ENCODE measurements at places on chromosomes 4 and X. TPM values are rescaled to one million over a fixed set of nuclear protein-coding genes. Genes with fewer than 3 reads are reported as not detected.
A peak's percentile ranks its signal among the peaks of the same experiment; 100 is the strongest.

The GABRG1 gene
- not detected for total RNA-seq

The DCAF4L1 gene
- total RNA-seq: 0.31 TPM

The FAM9C gene
- not detected for total RNA-seq

The ARHGAP4 gene
- total RNA-seq: 133 TPM

The ERAS gene
- total RNA-seq: not detected

GRCh38 chrX:48813644-48814043 is 11.8 kb downstream of the HDAC6 start:
- H3K27me3 ChIP-seq: no peaks in the 10 kb centered on the region
- no peaks in the 10 kb centered on the region for H3K36me3 ChIP-seq
- no peak for DNase-seq
- H3K4me3 ChIP-seq: no peak overlapping the region
- H3K4me1 ChIP-seq: no peaks in the 10 kb centered on the region
- H3K27ac ChIP-seq: no peak overlapping the region

- DNase-seq: peak; percentile 15
- no peaks in the 10 kb centered on the region for H3K36me3 ChIP-seq
- no peak overlapping the region for H3K4me3 ChIP-seq
- H3K27ac ChIP-seq: no peak overlapping the region
- H3K27me3 ChIP-seq: no peaks in the 10 kb centered on the region
These were observed 377.6 kb upstream of the GATB start for GRCh38 chr4:152138451-152138850.

DNA sequence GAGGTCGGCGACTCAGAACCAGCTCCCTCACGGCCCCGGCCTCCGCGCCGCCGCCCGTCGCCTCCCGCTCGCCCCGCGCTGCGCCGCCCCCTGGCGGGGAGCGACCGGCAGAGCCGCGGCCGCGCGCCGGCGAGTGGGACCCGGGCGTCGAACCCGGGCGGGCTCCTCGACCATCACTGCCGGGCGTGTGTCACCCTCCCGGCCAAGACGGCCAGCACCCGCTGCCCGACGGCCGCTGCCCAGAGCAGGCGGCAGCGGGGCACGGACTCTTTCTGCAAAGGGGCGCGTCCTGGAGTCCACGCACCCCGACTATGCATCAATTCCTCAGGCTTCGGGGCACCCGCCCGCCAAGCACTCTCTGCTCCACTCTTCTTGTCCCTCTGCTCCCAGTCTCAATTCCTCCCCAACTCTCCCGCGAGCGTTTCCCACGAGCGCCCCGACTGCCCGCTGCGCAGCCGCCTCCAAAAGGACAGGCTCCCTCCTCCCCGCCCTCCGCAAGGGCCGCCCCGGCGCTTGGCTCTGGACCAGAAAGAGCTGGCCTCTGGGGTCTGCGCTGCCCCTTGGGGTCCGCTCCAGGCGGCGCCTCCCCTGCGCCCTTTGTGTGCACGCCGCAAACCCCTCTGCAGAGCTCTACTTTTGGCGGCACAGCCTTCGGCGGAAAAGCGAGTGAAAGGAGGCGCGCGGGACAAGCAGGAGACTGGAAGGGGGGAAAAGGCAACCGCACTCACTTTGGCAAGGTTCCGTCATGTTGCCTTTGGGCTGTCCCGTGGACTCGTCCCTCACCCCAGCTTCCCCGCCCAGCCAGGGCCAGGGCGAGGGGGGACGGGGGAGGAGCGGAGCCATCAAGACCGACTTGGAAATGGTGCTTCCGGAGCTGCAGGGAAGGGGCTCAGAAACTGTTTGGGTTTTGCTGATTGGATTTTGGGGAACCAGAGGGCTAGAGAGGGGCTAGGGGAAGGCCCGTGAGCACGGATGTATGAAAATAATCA is 1.0 kb downstream of the PDE5A start:
- no peak overlapping the region for H3K27ac ChIP-seq
- peak; percentile 52 for DNase-seq
- H3K4me3 ChIP-seq: peak overlapping the region; percentile 81
- H3K27me3 ChIP-seq: no peaks in the 10 kb centered on the region
- no peaks in the 10 kb centered on the region for H3K36me3 ChIP-seq

DNA sequence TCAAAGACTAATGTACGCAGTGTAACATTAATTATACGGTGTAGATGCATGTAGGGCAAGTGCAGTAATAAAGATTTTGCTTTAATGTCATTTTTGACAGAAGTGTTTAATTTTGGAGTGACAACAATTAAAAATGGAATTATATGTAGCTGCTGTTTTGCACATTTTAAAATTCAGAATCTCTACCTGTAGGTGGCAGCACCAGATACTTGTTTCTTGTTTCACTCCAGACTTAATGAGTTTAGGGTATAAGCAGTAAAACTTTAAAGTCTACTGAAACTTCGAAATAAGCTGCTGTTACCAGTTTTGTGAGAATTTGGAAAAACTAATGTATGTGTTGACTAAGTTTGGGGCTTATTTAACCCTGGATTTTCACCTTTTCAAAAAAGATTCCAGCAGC is 144.9 kb downstream of the POLA1 start:
- H3K27ac ChIP-seq: no peak overlapping the region
- no peak overlapping the region for H3K4me3 ChIP-seq
- no peaks in the 10 kb centered on the region for H3K36me3 ChIP-seq
- H3K4me1 ChIP-seq: no peaks in the 10 kb centered on the region

DNA sequence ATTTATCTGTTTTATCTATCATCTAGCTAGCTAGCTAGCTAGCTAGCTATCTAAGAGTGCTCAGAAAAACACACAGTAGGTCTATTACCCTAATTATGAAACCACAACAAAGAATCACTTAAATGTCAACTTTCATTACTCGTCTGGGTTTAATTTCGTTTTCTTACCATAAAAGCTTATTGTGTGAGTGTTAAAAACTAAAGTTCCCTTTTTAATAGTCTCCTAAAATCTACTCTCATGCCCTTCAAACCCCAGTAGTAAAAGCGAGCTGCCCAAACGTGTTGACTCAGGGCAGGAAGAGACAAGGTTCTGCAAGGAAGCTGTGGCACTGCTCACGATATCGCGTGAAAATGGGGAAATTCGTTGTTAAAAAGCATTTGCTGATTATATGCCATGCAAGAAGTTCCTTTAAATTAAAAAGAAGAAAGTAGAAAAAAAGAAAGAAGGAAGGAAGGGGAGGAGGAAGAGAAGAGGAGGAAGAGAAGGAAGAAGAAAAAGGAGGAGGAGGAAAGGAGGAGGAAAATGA is 595 bp downstream of the MBNL3 start:
- H3K27me3 ChIP-seq: no peaks in the 10 kb centered on the region
- peak; percentile 21 for DNase-seq
- peak overlapping the region; percentile 60 for H3K4me3 ChIP-seq

- no peak overlapping the region for H3K27ac ChIP-seq
- H3K27me3 ChIP-seq: no peaks in the 10 kb centered on the region
- no peaks in the 10 kb centered on the region for H3K4me1 ChIP-seq
- H3K36me3 ChIP-seq: no peaks in the 10 kb centered on the region
- no peak overlapping the region for H3K4me3 ChIP-seq
These were observed 1037.4 kb upstream of the PABPC4L start for GRCh38 chr4:135238940-135239339.

DNA sequence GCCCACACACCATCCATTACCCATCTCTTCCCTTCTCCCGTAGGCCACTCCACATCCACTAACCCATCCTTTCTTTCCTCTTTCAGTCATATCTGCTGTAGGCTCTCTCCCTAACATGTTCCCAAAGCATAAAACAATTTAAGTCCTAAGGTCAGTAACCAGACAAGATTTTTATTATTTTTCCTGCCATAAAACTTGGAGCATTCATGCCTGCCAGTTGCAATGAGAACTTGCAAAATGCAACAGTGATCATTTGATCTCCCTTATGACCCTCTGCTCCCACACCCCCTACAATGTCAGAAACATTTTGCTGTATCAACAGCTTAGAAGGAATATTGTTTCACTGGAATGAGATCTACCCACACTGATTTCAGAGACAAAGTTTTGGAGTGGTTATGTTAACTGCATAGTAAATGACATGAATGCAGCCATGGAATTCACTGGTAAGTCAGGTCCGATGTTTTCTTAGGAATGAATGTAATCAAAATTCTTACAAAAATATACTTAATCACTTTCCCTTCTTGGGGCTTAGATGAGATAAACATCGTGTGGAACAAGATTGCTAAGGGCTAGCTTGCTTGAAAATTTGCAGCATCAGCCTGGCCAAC is 5.7 kb downstream of the NIPAL1 start:
- H3K4me3 ChIP-seq: no peak overlapping the region
- no peaks in the 10 kb centered on the region for H3K27me3 ChIP-seq
- no peaks in the 10 kb centered on the region for H3K36me3 ChIP-seq
- no peak overlapping the region for H3K27ac ChIP-seq

- no peaks in the 10 kb centered on the region for H3K36me3 ChIP-seq
- H3K27ac ChIP-seq: no peak overlapping the region
- H3K4me3 ChIP-seq: no peak overlapping the region
- no peaks in the 10 kb centered on the region for H3K27me3 ChIP-seq
- H3K4me1 ChIP-seq: no peaks in the 10 kb centered on the region
These were observed 82.7 kb upstream of the GPM6B start for GRCh38 chrX:13899607-13900006.

DNA sequence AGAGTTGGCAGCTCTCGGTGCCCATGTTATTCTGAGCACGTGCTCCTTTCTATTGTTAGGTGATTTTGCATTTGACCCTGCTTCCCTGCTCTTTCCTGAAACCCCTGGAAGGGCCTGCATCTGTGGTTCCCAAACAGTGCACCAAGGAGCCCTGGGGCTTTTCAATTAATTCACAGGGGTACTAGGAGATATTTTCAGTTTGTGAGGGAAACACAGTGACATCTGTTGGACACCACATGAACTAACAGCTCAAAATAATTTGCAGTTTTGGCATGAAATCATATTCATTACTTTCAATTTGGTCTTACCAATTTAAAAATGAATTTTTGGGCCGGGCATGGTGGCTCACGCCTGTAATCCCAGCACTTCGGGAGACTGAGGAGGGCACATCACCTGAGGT is 156.6 kb downstream of the GATB start:
- no peaks in the 10 kb centered on the region for H3K4me1 ChIP-seq
- no peaks in the 10 kb centered on the region for H3K36me3 ChIP-seq
- H3K27ac ChIP-seq: no peak overlapping the region

GRCh38 chr4:153207567-153207966 is 3.3 kb downstream of the TRIM2 start:
- H3K36me3 ChIP-seq: no peaks in the 10 kb centered on the region
- no peak overlapping the region for H3K4me3 ChIP-seq
- no peak overlapping the region for H3K27ac ChIP-seq
- no peaks in the 10 kb centered on the region for H3K27me3 ChIP-seq

GRCh38 chr4:8578717-8579116 is 1.5 kb upstream of the GPR78 start:
- no peak overlapping the region for H3K4me3 ChIP-seq
- H3K27me3 ChIP-seq: no peaks in the 10 kb centered on the region
- H3K4me1 ChIP-seq: no peaks in the 10 kb centered on the region
- no peaks in the 10 kb centered on the region for H3K36me3 ChIP-seq
- DNase-seq: no peak
- no peak overlapping the region for H3K27ac ChIP-seq

DNA sequence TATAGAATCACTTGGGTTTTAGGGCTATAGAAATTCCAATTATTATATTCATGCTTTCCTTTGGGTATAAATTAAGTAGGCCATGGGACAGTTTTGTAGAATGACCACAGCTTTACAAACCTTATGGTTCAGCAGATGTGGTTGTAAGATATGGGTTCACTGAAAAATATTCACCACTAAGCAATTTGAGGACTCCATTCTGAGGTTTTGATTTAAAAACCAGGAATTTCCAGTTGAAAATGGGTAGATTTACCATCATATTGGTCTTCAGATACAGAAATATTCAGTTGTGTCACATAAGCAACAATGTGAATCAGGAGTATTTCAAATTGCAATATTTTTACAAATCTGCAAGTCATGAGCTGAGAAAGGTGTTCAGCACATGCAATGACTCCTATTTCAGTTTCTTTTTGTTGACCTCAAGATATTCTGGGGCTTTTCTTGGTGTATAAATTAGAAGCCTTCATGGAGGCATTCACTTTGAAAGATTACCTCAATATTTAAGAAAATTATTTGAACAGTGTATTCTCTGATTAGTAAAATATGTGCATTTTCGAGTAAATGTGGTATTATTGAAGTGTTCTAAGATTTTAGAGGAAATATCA is 218.4 kb upstream of the HCCS start:
- H3K4me3 ChIP-seq: no peak overlapping the region
- H3K27ac ChIP-seq: no peak overlapping the region
- H3K36me3 ChIP-seq: no peaks in the 10 kb centered on the region
- no peaks in the 10 kb centered on the region for H3K4me1 ChIP-seq
- H3K27me3 ChIP-seq: no peaks in the 10 kb centered on the region
- DNase-seq: no peak

DNA sequence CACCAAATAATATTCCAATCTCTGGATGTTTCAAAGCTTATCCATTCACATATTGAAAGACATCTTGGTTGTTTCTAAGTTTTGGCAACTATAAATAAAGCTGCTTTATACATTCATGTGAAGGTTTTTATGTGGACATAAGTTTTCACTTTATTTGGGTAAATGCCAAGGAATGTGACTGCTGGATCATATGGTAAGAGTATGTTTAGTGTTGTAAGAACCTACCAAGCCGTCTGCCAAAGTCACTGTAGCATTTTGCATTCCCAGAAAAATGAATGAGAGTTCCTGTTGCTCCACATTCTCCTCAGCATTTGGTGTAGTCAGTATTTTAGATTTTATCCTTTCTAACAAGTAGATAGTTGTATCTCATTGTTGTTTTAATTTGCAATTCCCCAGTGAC is 1047.7 kb downstream of the C4orf33 start:
- H3K4me1 ChIP-seq: no peaks in the 10 kb centered on the region
- H3K27me3 ChIP-seq: no peaks in the 10 kb centered on the region
- no peaks in the 10 kb centered on the region for H3K36me3 ChIP-seq
- no peak overlapping the region for H3K4me3 ChIP-seq

DNA sequence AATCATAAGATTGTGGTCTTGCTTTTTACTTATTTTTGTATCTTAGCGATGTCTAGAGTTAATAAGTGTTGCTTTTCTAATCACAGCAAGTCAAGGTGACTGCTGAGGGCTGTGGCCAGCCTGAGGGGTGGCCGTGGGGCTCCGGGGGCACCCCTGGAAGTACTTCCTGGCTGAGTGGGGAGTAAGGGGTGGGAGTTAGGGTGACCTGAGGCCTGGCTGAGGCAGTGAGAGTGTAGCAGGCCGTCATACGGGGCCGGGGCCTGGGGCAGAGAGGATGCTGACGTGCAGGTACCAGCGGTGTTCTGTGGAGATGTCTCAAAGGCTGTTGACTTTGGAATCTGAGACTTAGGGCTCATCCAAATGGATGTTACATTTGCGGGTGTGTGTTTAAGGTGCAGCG is 29.3 kb downstream of the PIGG start:
- H3K36me3 ChIP-seq: no peaks in the 10 kb centered on the region
- H3K27me3 ChIP-seq: no peaks in the 10 kb centered on the region
- H3K4me3 ChIP-seq: no peak overlapping the region
- no peak overlapping the region for H3K27ac ChIP-seq

All from CD8-positive, alpha-beta memory T cell (primary cell).